K562 (cell line): ENCODE measurements at places on chromosomes 1 and 21.
A peak's percentile ranks its signal among the peaks of the same experiment; 100 is the strongest.

GRCh38 chr1:94926126-94926914, 590 bp downstream of the CNN3 start:
- DNase-seq = no peak

GRCh38 chr1:143611159-143611558, 360.6 kb downstream of the FAM72C start:
- DNase-seq = peak; percentile 12

- no peak for DNase-seq
These were observed 179.5 kb downstream of the LRRC7 start for GRCh38 chr1:69747207-69747606.

DNA sequence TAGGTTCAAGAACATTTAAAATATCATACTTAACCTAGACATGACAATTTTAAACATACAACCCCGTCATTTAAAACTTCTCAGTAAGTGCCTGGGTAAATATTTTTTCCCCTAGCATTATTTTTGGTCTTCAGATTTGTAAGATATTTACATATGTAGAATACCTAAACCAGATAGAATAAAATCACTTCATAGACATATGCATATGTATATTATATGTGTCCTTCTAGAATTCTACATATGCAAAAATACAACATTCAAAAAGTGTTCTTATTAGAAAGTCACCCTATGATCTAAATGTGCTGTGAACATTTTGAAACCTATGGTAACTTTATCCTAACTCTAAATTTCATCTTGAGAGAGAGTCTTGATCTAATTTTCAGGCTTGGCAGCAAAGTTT, 1467.0 kb upstream of the B3GALT2 start:
- DNase-seq = no peak
